ENCODE measurements at places on chromosomes 11 and 22.

- peak; percentile 80 for DNase-seq
These were observed 13.8 kb upstream of the TEF start for GRCh38 chr22:41367680-41368542.

DNA sequence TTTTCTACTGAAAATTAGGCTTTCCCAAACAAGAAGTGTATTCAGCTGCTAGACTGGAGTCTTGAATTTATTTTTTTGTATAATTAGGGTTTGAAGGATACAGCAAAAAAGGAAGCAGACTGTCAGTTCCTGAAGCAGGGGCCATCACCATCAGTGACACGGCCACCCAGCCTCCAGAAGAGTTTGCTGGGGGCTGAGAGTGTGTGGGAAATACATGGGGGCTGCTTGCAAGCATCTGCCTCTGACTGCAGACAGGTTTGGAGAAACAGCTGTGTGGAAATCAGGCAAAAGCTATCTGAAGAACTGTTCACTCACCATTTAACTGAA is 23.0 kb downstream of the FZD4 start:
- no peak for DNase-seq

DNA sequence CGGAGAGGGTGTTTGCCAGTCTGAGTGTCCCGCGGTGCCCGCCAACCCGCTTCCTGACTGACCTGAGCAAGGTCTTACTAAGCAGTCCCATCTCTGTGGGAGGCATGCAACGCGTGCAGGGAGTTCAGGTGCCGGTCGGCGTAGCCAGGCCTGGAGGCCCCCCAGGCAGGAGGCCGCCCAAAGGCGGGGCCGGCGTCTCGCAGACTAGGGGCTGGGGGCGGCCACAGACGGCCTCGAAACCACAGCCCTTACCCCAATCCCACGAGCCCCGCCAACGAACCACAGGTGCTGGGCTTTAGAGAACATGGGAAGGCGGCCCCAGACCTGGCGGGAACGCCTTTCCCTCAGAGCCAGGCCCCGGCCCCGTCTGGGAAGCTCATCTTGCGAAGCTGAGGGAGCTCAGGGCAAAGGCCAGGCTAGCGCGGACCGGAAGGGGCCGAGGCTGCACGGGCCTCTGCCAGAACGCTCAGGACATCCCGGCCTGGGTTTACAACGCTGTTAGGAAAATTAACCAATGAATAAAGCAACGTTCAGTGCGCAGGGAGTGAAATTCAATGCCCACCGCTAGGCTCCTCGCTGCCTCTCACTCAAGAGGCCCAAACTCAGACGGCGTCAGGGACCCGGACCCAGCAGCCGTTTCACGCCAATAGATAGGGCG is 2.1 kb upstream of the MTFP1 start:
- DNase-seq, result peak; percentile 78

- DNase-seq, result no peak
These were observed 33.7 kb upstream of the PITPNB start for GRCh38 chr22:27952779-27953178.

DNA sequence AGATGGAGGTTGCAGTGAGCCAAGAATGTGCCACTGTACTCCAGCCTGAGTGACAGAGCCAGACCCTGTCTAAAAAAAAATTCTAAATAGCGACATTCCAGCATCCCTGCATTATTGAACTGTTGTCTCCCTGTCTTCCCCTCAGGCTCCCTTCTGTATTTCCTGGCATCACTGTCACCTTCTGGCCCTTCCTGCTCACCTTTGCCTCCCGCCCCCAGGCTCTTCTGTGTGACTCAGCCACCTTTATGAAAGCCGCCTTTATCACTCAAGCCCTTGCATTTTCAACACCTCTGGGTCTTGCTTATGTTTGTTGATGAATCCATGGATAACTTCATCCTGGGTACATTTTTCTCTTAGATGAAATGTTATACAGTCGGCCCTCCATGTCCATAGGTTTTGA is 21.1 kb downstream of the UBASH3B start:
- DNase-seq, result no peak

DNA sequence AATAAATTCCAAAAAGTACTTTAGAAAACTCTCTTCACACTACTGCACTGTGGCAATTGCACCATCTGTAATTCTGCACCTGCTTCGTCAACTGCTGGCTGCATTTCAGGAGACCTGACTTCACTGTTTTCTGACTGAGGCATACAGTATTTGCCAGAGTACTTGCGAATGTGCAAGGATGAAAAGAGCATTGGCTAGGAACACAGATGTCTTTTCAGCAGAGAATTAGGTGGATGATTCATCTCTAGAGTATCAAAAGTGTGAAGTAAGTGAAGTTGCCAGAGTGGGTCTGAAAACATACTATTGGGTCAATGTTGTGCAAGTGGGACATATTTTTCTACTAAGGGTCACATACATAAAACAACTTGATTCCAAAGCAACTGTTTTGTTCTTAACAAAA is 427.5 kb upstream of the CCDC90B start:
- DNase-seq, result no peak

DNA sequence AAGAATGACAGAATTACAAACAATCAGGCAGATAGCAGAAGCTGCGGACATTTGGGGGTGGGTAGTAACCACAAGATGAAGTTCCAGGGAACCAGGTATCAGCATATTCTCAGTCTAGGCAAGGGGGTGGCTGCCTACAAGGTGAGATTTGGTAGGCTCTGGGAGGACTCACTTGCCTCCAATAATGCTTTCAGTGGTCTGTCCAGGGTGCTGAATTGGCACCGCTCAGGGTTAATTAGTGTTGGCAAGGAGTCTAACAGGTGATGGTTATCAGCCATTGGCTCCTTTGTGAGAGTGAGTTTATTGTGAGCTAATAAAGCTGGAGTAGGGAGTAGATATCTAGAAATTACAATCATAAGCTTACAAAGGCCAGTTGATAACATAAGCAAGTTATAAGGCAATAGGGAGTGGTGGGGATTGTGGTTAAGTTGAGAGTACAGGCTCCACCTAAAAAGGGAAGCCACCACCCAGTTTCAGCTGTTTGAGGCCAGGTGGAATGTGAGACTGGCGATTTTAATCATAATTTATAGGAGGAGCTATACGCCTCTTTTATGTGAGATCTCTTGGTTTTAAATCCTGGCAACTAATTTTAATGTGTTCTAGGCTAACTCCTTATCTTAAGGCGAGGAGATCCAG is 320.5 kb downstream of the MIAT start:
- DNase-seq, result no peak

DNA sequence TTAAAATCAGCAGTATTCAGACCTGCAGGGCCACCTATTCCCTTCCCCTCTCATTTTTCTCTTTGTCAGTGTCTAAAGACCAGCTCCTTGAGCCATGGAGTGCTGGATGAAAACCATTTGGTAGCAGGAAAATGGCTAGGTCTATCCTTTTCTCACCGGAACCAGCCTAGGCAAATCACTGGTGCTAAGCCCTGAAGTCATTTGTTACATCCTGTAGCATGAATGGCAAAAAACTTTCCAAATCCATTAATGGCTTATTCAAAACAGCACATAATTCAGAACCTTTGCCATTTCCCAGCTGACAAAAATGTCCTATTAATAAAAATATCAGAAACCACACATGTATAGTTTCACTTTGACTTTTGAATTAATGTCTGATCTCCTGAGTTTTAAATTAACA is 209.5 kb upstream of the E2F8 start:
- no peak for DNase-seq

DNA sequence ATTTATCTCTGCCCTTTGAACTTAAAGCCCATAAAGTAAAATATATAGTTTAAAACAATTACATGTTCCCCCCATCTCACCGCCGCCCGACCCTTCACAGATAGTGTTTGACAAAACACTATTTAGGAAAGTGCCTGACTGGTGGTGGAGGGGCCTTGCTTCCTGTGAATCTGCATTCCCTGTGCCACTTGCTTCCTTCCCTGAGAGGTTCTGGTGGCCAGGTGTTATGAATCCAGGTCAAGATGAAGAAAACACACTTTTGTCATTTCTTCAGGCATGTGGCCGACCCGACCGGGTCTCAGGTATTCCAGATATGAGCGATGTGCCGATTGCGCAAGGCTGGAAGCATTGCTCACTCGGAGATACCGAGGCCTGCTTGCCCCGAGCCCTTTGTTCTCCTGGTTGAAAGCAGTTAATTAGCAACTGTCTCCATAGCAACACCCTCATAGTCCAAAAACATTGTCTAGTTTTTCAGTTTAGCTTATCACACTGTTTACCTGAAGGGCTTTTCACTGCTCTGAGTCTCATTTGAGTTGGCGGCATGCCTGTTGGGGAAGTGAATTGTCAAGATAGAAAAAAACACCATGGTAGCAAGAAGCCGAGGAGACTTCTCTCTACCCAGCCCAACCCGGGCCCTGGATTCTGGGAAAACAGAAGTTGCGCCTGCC is 128.3 kb downstream of the TEAD1 start:
- peak; percentile 94 for DNase-seq

GRCh38 chr11:34624069-34624468 is 3.2 kb downstream of the EHF start:
- peak; percentile 71 for DNase-seq

DNA sequence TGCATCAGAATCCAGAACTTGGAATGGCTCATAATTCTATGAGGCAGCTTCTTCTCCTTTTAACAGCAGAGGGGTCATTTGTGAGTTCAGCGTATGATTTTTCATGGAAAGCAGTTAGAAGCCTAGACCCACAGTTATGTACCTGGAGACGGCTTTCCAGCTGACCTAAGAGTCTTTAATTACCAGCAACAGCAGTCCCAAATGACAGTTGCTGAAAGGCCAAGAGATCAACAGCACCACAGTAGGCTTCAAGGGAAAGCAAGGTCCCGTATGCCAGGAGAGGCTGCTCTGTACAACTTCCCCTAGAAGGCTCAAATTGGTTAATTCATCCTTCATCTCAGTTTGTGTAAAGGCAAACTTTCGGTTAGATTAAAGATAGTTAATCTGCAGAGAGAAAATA is 363.0 kb downstream of the SOX6 start:
- no peak for DNase-seq

- DNase-seq, result no peak
These were observed 219.0 kb downstream of the CASP12 start for GRCh38 chr11:104679258-104679657.

- no peak for DNase-seq
These were observed 14.7 kb downstream of the MGAT3 start for GRCh38 chr22:39471381-39472141.

DNA sequence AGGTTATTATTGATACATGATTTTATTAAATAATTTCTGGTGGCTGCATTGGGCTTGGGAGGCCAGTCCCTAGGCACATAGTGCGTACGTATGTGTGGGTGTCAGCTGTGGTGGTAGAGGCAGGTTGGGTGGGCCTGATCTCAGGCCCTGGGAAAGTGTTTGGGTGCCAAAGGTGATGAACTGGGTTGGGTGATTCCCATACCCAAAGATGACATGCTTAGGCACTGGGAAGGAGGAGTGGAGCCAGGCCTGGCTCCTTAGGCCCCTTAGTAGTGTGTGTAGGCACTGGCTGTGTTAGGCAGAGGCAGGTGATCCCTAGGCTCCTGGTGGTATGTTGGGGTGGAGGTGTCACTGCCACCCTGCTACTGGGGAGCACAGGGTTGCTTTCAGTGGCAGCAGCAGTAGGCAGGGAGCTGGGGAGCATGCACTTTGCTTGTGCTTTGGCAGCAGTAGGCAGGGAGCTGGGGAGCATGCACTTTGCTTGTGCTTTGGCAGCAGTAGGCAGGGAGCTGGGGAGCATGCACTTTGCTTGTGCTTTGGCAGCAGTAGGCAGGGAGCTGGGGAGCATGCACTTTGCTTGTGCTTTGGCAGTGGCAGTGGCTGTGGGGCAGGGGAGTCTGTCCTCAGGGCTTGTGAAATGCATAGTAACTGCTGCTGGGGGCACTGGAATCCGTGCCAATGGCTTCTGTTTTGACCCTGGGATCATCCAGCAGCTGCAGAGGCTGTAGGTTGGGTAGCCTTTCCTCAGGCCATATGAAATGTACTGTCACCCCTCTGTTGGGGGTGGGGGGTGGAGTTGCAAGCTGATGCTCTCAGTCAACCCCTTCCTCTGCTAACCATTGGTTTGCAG is 84.4 kb downstream of the RRM1 start:
- DNase-seq, result no peak

DNA sequence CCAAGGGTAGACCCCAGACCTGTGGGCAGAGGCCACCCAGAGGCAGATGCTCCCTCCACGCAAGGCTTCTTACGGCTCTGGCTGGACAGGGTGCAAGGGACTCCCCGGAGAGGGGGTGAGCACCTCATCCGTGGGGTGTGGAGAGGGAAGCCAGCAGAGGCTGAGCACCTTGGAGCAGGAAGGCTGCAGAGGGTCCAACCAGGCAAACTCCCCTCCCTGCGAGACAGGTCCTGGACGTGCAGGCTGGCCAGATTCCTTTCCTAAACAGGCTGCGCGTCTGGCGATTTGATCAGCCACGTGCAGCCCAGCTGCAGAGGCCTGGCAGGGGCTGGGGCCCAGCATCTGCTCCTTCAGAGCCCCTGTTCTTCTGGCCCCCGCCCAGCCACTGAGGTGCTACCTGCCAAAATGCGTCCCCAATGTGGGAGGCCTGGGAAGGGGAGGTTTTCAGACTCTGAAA is 49.3 kb downstream of the WNT11 start:
- DNase-seq, result no peak

- no peak for DNase-seq
These were observed 58.9 kb upstream of the THY1 start for GRCh38 chr11:119481667-119482400.

GRCh38 chr11:27599217-27599616 is 92.6 kb upstream of the LIN7C start:
- no peak for DNase-seq

DNA sequence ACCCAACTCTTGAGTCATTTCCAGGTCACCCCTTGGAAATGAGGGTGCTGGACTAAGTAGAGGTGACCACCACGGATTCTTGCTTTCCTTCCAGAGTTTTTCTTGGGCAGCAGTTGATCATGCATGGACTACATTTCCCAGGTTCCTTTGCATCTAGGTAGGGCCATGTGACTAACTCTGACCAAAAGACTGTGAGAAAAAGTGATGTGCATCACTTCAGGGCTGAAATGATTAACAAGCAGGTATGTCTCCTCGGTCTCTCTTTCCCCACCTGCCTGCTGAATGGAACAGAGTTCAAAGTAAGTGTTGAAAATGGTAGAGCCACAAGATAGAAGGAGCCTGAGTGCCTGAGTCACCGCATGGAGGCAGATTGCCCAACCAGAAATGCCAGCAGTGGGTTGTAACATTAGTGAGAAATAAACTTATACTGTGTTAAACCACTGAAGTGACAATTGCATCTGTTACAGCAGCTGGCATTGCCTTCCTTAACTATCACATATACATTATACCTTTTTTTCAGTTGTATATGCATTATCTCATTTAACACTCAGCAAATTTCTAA is 113.5 kb downstream of the MN1 start:
- no peak for DNase-seq

- DNase-seq, result no peak
These were observed 73.0 kb downstream of the RTL6 start for GRCh38 chr22:44424867-44425693.

- no peak for DNase-seq
These were observed 64.7 kb upstream of the FAT3 start for GRCh38 chr11:92159931-92160330.

GRCh38 chr22:38455530-38456271 is 702 bp upstream of the KCNJ4 start:
- no peak for DNase-seq

DNA sequence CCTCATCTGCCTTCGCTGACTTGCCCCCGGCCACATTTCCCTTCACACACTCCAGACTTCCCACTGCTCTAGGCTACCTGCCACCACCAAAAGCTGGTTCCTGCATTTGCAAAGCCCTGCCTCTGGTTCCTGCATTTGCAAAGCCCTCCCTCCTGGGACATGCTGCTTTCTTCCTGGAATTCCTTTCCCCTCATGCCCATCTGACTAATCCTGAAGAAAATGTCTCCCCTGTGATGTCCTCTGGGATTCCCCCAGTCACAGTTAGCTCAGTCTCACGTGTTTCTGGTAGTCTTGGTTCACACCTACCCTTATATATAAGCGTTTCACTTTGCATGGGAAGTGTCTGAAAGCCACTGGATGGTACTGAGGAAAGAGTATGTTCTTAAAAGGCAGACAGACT is 206.9 kb downstream of the DBX1 start:
- DNase-seq, result no peak

Data from lower lobe of right lung (tissue), 2 donors.